ENCODE measurements at places on chromosomes 5 and 9.
A peak's percentile ranks its signal among the peaks of the same experiment; 100 is the strongest.

GRCh38 chr9:123943671-123944070 lies 13.7 kb upstream of the DENND1A start:
- DNase-seq, result no peak

DNA sequence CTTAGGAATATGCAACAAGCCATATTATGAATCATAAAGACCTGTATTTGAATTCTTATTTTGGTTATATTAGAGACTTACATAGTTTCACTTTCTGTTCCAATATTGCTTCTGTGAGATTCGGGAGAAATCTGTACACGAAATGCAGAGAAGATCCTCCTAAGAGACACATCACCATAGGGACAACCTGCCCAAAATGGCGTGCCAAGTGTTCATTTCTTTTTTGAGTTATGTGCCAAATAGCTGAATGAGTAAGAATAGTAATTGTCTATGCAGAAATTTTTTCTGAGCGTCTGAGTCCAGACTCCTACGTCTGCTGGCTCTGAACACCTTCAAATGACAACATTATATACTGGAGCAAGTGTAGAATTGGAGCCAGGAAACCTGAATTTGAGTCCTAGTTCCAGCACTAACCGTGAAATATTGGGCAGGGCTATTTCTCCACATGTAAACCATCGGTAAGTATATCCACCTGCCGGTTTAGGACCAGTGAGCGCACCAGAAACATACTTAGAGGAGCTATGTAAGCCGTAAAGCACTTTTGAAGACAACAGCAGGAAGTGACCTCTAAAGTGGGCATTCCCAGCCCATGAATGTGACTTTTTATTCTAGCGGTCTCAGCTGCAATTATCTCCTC lies 163.9 kb upstream of the DMRT1 start:
- DNase-seq, result no peak

DNA sequence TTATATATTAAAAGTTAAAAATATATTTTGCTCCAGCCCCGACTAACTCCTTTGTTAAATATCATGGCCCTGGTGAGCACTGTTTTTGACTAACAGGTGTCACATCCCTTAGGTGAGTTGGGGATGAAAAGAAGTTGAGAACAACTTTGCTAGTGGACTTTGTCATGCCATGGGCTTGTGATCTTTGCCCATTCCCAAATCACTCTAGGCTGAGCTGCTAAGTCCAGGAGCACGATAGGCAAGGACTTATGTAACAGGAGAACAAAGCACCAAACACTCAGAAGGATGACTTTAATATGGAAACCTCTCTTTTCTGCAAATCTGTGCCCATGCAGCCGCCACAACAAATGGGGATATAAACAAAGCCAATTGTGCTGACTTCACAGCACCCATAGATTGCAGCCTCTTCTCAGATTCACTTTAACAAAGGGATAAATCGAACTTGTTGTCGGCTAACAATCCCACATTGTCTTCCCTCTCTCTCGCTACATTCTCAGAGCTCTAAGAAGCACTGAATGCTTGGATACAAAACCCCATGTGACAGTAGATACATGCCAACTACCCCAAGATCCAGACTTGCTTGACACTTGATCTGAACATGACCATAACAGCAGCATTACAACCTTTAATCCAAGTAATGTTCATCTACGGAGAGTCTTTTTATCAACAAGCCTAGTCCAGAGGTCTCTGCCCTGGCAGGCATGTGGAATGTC lies 86.8 kb upstream of the CD180 start:
- no peak for DNase-seq

GRCh38 chr5:142013734-142014521 lies 1.1 kb upstream of the GNPDA1 start:
- DNase-seq, result no peak

DNA sequence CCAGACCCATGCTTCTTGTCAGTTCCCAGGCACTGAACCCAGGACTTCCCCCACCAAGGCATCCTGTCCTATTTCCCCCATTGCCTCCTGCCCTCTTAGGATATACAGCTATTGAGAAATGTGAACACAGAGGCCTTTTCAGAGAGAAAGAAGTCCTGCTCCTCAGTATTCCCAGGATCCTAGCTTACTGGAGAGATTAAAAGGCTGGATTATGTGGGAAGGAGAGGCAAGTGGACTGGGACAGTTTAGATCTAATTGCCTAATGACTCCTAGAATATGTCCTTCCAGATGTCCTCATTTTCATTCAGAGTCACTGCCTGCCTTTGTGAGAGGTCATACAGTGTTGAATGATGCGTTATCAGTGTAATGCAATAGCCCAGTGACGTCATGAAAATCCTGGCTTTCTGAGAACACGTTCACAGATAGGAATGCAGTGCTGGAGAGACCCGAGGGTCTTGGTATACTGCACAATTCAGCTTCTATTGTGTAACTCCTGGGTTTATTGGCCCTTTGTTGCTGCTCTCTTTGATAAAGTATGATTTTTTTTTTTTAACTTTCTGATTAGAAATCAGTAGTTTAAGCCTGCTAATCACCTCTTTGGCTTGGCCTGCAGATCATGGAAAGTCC lies 26.2 kb downstream of the WWC1 start:
- DNase-seq, result no peak

DNA sequence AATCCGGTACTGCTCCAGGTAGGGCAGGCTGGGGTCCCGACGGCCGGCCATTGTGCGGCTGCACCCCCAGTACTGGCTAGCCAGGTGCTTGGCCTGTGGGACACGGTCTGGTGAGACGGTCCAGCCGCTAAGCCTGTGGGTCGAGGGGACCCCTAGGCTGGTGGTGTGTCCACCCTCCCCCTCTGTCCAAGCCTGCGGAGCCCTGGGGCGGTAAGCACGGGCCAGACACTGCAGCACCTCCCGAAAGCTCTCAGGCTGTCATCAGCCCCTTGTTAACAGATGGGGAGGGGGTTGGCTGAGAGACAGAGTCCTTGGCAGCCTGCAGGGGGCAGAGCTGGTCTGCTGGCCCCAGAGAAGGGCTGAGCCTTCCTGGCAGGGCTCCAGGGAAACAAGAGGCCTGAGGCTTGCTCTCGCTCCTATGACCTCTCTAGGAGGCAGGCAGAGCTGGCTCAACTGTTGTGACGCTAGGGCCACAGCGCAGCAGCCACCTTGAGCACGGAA lies 11.8 kb upstream of the MRNIP start:
- no peak for DNase-seq

GRCh38 chr9:98815391-98815951 lies 8.0 kb downstream of the GALNT12 start:
- DNase-seq, result no peak

GRCh38 chr5:63127054-63127453 lies 548.4 kb downstream of the LRRC70 start:
- no peak for DNase-seq

- DNase-seq, result no peak
These were observed 30.2 kb upstream of the HOMER1 start for GRCh38 chr5:79544131-79544530.

DNA sequence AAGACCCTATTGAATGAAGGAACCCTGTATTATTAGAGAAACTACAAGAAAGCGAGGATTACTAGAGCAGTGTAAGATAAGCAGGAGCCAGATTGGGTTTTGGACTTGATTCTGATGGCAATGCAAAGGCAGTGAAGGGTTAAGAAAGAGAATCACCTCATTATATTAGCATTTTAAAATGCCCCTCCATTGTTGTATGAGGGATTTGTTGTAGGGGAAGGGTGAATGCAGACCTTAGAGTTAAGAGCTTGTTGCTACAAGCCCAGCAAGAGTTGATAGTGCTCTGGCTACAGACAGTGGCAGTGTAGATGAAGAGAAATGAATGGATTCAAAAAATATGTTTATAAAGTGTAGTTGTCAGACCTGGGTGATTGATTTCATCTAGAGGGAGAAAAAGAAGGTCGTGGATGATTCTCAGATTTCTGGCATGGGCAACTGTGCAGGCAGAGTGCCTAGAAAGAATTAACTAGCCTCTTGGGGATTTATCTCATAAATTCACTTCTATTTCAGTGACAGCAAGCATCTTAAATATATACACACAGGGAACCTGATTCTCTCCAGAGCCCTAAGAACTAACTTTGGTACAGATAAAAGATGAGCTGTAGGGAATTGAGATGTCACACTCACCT lies 344.8 kb downstream of the ARRDC3 start:
- no peak for DNase-seq

GRCh38 chr5:146695646-146696045 lies 179.7 kb upstream of the GPR151 start:
- DNase-seq, result no peak

GRCh38 chr5:174381241-174381640 lies 335.7 kb downstream of the NSG2 start:
- no peak for DNase-seq

GRCh38 chr9:130237763-130238524 lies 27.6 kb upstream of the HMCN2 start:
- DNase-seq, result no peak

GRCh38 chr9:115442054-115442453 lies 324.1 kb upstream of the TNC start:
- no peak for DNase-seq

- DNase-seq, result no peak
These were observed 368.4 kb downstream of the TLE1 start for GRCh38 chr9:81320909-81321482.

DNA sequence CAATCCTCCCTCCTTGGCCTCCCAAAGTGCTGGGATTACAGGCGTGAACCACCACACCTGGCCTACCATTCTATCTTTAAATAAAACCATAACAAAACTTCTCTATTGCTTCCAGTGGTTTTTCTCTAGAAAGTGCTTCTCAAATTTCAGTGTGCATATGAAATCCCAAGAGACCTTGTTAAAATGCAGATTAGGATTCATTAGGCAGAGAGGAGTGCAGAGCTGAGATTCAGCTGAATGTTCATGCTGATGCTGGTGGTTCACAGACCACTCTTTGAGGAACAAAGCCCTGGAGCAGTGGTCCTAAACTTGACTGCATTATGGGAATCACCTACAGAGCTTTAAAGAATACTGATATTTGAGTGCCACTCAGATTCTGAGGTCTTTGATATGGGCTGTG lies 28.2 kb downstream of the CARD6 start:
- no peak for DNase-seq

- peak; percentile 40 for DNase-seq
These were observed 31.1 kb upstream of the FGF1 start for GRCh38 chr5:142716963-142717362.

DNA sequence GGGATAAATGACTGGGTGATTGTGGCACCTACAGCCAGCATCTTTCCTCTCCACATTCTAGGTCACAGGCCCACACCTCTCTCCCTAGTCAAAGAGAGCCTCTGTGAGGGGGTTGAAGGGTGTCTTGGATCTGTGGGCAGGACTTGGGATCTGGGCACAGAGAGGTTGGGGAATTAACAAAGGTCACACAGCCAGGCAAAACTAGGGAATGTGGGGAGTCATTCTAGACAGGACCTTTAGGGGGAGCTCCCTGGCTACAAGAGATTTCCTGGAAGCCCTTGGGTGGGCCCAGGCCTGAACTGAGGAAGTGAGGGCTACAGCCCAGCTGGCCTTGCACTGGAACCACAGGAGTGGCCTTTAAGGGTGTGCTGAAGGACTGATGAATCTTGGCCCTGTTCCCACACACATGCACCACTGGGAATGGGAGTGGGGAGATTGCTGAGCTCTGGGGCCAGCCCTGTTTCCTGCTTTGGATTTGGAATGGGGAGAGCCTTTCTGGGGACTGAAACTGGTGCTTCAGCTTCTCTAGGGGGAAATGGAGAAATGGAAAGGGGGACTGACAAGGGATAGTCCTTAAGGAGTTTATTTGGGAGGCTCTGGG lies 12.4 kb upstream of the CXXC5 start:
- peak; percentile 36 for DNase-seq

- DNase-seq, result no peak
These were observed 17.5 kb upstream of the PPARGC1B start for GRCh38 chr5:149712439-149713147.

DNA sequence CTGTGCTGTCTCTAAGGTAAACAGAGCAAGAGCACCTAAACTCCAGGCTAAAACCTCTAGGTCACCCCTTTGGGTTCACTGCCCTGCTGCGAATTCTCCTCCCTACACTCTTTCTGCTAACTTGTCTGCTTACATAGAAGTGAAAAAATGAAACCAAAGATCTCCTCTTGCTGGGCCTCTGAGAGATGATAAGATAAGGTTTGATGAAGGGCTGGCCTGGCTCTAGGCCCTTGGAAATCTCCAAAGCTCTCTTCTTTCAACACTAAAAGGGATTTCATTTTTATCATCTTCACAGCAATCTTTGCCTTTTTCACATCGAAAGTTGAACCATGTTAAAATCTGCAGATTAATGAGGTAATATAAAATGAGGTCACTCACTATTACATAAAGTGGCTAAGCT lies 450.8 kb upstream of the TLE4 start:
- DNase-seq, result no peak

- DNase-seq, result no peak
These were observed 90.2 kb downstream of the DAPK1 start for GRCh38 chr9:87587864-87588263.

- no peak for DNase-seq
These were observed 5.8 kb upstream of the PCA3 start for GRCh38 chr9:76758476-76758875.

DNA sequence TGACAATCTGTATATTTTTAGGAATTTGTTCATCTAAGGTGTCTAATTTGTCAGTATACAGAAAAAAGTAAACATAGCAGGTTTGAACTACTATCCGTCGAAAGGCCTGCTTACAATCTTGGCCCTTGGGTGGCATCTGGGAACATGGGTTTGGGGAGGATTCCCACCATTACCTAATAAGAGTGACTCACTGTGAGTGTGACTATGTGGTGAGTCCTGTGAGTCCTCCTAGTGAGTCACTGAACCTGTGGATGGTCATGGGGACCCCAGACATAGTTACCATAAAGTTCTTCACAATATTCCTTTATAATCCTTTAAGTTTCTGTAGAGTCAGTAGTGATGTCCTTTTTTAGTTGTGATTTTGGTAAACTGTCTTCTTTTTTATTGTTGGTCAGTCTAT lies 37.0 kb downstream of the RNF130 start:
- no peak for DNase-seq

- no peak for DNase-seq
These were observed 174.1 kb downstream of the KDM4C start for GRCh38 chr9:6931913-6932312.

GRCh38 chr5:116766470-116766947 lies 191.9 kb upstream of the SEMA6A start:
- peak; percentile 50 for DNase-seq

DNA sequence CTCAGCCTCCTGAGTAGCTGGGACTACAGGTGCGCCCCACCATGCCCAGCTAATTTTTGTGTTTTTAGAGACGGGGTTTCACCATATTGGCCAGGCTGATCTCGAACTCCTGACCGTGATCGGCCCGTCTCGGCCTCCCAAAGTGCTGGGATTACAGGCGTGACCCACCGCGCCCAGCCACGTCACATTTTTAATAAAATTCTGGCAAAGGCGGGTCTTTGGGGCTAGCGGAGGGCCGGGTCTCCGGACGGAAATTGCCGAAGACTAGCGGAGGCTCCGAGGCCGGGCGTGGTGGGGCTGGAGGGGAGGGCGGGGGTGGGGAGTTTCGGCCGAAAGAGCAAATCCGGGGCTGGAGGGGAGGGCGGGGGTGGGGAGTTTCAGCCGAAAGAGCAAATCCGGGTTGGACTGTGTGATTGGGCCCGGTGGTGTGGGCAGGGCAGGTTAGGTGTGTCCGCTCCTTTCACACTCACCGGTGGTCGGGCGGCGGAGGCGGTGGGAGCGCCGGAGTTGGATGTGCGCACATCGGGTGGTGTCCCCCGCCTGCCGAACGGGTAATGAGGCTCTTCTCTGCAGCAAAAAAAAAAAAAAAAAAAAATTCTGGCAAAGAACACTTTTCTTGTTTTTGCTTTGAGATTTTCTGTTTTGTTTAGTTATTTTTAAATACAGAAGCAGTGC lies 27.1 kb downstream of the RUFY1 start:
- DNase-seq, result no peak

GRCh38 chr5:94389515-94389899 lies 228.9 kb downstream of the KIAA0825 start:
- no peak for DNase-seq

GRCh38 chr5:73387149-73387591 lies 61.4 kb downstream of the FOXD1 start:
- DNase-seq, result no peak
